ENCODE measurements at places on chromosomes 4 and X.
A peak's percentile ranks its signal among the peaks of the same experiment; 100 is the strongest.

DNA sequence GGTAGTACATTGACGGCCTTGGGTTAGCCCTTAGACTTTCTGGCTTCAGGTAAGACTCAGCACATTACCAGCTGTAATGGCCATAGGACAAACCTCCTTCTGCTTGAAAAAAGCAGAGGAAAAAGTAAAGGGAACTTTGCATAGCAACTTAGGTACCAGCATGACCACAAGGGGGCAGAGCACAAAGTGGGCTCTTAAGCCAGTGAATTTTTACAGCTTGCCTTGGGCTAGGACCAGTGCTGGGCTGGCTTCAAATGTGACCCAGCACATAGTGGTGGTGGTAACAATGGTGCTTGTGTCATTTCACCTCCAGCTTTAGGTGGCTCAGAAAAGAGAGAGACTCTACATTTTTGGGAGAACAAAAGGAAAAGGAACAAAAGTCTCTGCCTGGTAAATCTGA lies 66.1 kb downstream of the KLHL4 start:
- DNase-seq, result no peak

DNA sequence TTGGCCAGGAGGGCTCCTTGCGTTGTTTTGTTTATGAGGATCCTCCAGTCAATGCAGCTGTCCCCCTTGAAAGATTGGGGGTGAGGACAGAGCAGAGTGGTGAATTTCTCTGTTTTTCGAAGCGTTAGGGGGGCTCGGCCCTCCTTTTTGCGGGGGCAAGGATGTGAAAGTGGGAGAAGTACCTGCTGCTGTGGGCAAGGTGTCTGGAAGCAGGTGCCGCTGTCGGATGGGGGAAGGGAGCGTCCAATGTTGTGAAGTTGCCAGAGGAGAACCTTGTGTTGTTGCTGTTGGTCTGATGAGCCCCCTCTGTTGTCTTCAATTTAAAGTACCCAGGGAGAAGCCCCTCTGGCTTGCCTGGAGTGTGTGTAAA lies 613 bp downstream of the GLRB start:
- DNase-seq, result peak; percentile 65

- no peak for DNase-seq
Measured at GRCh38 chr4:142383800-142384470, 462.2 kb downstream of the INPP4B start.

DNA sequence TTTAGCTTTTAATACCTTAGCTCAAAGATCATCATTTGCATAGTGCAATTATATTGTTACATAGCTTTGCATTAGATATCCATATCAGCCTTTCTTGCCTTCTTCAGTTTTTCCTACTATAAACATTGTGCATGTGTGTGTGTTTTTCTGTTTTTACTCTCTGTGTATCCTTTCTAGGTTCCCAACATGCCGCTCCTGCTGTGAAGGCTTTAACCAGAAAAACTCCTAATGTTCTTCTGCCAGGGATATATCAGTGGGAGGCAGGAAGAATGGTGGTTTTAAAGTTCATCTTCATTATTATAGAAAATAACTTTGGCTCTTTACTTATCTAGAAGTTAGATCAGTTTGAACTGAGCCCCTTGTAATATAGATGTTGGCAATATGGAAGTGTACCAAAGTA lies 61.2 kb downstream of the CPE start:
- no peak for DNase-seq

DNA sequence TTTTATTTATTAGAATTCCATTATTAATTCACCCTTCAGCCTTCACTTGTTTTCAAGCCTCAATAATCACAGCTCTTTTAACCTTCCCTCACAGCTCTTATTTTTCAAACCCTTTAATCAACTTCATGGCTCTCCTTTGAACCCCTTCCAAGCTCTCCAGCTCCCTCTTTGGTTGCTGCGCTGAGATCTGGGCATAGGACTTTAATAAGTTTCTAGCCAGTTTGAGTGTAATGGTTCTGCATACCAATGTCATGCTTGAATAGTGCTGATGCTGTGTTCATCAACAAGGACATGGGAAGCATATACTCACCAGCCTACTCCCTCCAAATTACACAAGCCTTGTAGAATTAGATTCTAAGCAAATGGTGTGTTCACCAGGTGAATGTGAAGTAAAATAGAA lies 3.5 kb upstream of the RNF212 start:
- DNase-seq, result peak; percentile 86

- DNase-seq, result peak; percentile 78
Measured at GRCh38 chrX:139559383-139560042, 29.0 kb downstream of the F9 start.

DNA sequence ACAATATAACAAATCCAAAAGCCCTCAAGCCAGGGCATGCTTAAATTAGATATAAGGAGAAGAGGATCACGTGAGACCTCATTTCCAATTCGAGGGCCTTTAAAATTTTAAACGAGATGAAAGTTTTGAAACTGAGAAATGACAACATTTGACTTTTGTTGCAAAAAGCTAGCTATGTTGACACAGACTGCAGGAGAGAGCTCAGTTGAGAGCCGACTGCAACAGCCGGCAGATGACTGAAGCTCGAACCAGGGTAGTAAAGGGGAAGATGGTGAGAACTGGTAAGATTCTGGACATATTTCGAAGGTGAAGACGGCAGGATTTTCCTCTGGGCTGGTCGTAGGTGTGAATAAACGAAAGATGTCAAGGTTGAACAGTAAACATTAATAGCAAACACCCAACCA lies 773 bp downstream of the PRMT9 start:
- no peak for DNase-seq

DNA sequence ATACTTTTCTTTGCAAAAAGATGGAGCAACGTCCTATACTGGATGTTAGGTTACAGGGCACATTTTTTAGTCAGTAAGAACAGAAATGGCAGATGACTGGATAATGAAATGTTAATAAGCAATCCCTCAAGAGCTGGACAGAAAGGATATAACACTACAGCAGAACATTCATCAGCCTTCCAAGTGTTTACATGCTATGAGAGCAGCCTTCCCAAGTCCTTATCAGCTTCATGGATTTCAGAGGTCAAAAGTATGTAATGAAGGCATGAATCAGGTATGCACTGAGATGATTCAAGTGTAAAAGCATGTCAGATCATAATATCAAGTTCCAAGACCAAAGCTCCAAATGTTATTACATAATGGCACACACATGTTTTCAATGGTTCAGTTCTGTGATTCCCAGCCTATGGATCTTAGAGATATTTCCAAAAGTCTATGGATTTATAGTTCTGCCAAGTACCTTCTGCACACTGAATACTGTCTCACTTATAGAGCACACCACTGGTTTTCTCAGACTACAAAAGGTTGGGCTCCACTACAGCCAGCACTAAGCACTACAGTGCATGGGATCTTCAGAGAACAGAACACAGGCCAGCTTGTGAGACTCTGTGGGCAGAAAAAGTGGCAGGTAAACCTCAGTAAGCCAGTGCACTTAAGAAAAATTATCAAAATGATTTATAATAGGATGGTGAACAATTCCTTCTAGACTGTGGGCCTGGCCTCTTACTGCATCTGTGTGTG lies 49.2 kb downstream of the GPC4 start:
- no peak for DNase-seq

DNA sequence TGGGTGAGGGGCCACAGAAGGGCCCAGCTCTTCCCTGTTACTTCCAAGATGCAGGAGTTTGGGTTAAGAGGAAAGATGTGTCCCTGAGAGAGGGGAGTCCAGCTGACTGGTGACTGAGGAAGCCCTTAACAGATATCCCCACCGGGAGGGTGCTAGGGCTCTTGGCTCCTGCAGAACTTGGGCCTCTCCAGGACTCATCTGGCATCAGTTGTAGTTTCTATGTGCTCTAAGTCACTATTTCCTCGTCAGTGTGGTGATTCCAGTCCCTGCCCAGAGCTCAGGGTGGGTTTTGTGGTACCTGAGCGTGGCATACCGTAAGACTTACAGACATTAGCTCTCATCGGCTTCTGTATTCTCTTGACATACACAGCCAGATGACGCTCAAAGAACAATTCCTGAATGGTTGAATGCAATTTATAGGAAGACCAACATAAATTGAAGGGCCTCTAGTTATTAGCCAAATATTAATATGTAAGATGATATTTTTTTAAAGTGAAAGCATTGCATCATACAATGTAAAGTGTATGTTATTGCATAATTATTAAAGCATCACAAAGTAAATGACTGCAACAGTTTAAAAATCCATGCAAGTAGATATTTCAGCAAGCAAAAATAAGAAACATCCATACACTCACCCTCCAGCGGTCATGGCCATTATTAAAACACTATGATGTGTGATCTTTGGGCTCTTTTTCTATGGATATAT lies 195.5 kb downstream of the PTTG2 start:
- DNase-seq, result no peak

DNA sequence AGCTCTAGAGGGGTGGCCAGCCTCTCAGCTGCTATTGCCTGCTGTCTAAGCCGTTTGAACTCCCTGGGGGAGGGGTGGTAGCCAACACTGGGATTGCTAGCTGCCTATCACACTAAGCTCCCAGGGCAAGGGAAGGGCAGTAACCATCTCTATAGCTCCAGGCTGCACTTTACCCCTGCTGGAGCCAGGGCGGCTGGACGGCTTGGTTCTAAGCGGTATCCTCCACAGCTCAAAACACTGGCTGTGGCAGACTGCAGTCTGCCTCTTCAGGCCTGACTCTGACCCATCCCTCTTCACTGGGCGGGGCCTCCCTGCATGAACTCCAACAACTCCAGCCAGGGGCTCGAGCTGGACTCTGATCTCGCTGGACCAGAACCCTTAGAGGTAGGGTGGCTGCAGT lies 55.3 kb upstream of the GNRHR start:
- no peak for DNase-seq

DNA sequence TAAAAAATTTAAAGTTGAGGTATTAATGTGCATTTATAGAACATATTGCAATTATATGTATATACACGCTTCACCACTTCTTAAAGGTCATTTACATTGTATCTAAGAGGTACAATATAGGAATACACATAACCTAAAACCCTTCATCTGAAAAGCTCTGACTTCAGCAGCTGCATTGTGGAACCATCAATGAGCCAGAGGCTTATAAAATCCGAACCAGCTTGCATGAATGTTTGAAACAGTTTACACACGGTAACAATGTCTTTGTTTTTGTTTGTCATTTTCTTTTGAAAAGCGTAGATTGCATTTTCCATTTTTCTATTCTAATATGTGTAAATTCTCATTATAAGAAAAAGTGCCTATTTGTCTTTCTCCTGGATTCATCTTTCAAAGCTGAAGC lies 221.6 kb downstream of the DCLK2 start:
- no peak for DNase-seq

DNA sequence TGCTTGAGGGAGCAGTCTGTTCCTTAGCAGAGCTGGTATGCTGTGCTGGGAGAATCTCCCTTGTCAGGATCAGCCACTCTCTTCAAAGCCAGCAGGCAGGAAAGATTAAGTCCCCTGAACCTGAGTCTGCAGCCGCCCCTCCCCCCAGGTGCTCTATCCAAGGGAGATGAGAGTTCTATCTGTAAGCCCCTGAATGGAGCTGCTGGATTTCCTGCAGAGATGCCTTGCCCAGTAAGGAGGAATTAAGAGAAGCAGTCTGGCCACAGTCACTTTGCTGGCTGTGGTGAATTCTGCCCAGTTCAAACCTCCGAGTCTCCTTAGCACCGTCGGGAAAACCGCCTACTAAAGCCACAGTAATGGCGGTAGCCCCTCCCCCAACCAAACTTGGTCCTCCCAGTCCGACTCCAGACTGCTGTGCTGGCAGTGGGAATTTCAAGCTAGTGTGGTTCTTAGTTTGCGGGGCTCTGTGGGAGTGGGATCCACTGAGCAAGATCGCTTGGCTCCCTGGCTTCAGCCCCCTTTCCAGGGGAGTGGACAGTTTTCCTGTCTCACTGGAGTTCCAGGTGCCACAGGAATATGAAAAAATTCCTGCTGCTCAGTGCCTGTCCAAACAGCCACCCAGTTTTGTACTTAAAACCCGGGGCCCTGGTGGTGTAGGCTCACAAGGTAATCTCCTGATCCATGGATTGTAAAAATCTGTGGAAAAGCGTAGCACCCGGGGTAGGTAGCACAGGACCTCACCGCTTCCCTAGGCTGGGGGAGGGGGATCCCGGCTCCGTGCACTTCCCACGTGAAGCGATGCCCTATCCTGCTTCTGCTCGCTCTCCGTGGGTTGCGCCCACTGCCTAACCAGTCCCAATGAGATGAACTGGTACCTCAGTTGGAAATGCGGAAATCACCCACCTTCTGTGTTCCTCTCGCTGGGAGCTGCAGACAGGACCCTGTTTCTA lies 38.0 kb downstream of the RAB28 start:
- DNase-seq, result no peak

DNA sequence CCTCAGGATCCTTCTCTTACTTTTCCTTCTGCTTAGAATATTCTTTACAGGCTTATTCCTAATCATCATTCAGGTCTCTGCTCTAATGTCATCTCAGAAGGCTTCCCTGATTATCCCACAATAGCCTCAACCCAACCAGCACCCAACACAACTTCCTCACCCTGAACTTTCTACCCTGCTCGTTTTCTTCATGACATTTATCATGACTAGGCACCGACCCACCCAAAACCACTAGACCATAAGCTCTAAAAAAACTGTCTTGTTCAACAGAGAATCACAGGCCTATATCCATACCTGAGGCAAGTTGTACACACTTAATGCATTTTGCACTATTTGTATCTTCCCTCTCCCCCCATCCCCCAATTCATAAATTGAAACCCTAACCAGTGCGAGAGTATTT lies 95.3 kb downstream of the SH3RF1 start:
- DNase-seq, result no peak

- DNase-seq, result peak; percentile 50
Measured at GRCh38 chr4:158193171-158193749, 17.0 kb upstream of the TMEM144 start.

DNA sequence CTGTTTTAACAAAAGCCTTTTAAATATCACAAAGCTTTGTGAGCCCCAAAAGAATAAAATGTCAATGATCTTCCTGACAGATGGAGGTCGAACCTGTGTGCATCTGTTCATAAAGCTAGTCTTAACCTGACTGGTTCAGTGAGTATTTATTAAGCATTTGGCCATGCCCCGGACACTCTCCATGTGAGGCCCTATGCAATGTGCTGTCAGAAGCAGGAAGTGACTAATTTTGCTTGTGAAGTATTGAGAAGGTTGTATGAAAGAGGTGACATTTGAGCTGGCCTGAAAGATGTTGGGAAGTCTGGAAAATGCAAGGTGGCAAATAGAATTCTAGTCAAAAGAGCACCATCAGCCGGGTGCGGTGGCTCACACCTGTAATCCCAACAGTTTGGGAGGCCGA lies 171.4 kb downstream of the MSL3 start:
- DNase-seq, result no peak

DNA sequence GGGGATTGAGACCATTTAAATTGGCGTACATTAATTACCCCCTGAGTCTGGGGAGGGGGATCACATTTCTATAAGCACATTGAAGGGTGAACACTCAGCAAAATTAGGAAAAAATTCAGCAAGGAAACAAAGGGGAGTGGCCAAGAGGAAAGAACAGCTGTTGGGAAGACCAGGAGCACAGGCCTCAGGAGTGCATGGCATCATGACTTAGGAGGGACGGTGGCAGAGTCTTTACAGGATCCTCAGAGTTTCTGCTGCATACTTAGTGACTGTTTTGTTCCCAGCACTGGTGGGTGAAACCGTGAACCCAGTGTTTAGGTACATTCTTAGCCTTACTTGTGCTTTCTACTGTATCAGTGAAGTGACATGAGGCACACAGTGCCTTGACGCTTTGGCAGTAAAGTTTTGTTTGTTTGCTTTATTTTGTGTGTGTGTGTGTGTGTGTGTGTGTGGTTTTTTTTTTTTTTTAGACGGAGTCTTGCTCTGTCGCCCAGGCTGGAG lies 121.3 kb downstream of the CBR4 start:
- DNase-seq, result no peak

GRCh38 chrX:71540801-71541200 lies 7.9 kb downstream of the OGT start:
- DNase-seq, result no peak

GRCh38 chr4:28179126-28179525 lies 1318.5 kb downstream of the STIM2 start:
- DNase-seq, result no peak

All from kidney (tissue), 22 donors.